ENCODE measurements at places on chromosomes 1 and 21.

GRCh38 chr21:45761704-45762103 lies 118.2 kb downstream of the PCBP3 start:
- no peak for DNase-seq

DNA sequence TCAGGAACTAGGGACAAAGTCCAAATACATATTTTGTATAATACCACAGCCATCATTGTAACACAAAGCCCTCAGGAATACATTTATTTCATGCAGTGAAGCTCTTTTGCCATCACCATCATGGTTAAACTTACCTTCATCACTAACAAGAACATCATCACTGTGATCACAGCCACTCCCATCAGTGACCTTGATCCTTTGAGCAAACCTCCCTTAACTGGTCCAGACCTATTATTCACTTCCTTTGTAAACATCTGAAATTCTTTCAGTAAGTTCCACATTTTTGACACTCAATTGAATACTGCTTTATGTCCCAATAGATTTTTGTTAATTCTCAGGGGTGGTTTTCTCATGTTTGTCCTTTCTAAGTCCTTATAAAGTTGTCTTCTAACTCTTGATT lies 16.2 kb upstream of the KPRP start:
- DNase-seq, result no peak

- no peak for DNase-seq
Observed at GRCh38 chr1:109499661-109500536, 6.0 kb downstream of the CYB561D1 start.

DNA sequence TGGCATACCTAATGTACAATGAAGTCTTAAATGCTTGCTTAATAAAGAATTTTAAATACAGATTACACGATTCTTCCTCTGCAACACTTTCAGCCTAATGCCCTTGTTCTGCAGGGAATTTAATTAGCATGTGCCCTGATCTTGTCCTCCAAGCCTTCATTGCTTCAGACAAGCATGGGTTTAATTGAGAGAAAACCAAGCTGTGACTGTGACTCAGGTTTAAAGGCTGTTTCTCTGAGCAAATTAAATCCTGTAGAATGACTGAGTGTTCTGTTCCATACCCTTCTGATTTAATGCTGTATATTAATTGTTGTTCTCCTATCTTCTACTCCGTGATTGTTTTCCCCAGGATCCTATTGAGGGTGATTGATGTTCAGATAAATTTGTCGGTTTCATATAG lies 269.0 kb upstream of the PRMT6 start:
- no peak for DNase-seq

GRCh38 chr1:99992760-99993467 lies 23.1 kb downstream of the SLC35A3 start:
- DNase-seq, result no peak

DNA sequence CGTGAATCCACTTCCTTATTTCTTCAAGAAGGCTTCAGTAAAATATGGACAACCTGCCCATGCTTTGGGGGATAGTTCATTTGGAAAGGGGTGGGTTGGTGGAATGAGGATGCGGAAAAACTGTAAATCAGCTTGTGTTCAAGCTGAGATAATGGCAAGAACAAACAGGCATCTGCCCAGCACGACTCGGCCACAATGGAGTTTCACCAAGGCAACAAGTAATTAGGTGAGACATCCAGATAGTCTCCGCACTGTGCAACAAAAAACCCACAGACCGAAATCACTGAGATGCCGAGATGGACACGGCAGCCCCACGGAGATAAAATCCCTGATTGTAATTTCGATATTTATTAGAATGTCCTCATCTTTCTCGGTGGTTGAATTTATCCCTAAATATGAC lies 455.2 kb downstream of the AJAP1 start:
- DNase-seq, result no peak

GRCh38 chr1:16393570-16394521 lies 26.8 kb downstream of the SZRD1 start:
- no peak for DNase-seq

- DNase-seq, result no peak
Observed at GRCh38 chr1:229941160-229941559, 125.9 kb upstream of the GALNT2 start.

- no peak for DNase-seq
Observed at GRCh38 chr1:109208836-109209463, 4.8 kb upstream of the SARS1 start.

GRCh38 chr1:232684371-232685105 lies 54.6 kb upstream of the SIPA1L2 start:
- no peak for DNase-seq

DNA sequence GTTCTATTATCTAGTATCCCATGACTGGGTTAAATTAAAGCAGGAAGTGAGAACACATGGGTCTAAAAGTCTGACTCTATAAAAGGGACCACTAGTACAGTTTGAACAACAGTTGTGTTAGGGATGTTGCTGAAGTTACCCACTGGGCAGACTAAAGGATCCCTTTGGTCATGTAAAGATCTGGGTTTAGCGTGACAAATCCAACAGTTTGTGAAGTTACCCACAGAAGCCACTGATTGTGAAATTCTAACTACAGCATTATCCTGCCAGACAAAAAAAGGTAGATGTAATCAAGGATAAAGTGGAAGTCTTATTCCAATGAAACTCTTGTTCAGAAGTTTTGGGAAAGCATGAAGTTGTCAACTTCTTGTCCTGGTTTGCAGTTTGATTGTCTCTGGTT lies 5.7 kb downstream of the QSOX1 start:
- no peak for DNase-seq

DNA sequence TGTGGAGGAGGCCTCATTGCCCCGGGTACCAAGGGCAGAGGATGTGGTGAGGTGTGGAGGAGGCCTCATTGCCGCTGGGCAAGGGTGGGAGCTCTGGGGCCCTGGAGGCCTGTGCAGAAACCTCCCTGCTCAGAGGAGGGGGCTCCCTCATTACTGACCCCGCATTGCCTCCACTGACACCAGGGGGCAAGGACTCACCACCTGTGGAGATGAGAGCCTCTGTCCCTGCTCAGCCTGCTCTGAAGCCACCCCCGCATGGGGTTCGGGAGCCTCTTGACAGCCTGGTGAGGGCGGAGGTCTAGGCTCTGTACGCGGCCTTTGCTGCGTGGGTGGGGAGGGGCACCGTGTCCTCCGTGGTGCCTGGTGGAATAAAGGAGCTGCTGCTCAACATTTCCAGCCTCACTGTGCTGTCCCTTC lies 95.0 kb upstream of the COL6A1 start:
- no peak for DNase-seq

DNA sequence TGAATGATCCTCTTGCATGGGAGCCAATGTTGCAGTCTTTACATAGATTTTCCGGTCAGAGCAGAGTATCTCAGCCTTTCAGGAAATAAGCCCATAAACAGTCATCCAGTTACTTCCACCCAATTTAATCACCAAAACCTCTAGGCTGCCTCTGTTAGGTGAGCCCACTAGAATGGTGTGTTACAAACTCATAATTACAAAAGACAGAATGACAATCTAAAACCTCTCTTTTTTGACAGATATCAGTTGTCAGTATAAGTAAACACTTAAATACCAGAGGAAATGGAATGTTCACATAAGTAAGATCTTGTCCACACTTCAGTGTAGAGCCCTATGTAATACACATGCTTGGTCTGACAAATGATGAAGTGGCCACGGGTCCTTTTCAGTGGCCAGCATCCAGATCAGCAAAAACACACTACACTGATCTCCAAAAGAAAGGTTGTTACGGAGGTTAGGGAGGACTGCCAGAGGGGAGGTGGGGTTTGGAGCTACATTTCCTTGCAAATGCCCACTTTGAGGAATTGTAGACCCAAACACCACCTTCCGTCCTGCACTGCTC lies 71.3 kb upstream of the FBXO28 start:
- no peak for DNase-seq

DNA sequence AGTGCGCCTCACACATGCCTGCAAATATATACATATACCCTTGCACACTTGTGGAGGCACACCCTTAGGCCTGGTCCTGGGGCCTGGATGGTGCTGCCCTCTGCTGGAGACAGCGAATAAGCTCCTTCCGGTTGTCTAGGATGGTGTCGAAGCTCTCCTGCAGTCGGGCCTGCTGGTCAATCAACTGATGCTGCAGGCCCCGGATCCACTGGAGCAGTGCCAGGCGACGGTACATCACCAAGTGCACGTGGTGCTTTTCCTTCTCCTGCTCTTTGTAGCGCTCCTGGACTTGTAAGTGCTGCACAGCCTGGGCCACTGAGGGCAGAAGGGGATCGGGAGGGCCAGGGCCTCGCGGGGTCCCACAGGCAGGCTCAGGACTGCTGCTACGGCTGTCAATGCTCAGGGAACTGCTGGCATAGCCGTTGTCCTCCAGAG lies 3.1 kb downstream of the C1orf216 start:
- peak; percentile 45 for DNase-seq

DNA sequence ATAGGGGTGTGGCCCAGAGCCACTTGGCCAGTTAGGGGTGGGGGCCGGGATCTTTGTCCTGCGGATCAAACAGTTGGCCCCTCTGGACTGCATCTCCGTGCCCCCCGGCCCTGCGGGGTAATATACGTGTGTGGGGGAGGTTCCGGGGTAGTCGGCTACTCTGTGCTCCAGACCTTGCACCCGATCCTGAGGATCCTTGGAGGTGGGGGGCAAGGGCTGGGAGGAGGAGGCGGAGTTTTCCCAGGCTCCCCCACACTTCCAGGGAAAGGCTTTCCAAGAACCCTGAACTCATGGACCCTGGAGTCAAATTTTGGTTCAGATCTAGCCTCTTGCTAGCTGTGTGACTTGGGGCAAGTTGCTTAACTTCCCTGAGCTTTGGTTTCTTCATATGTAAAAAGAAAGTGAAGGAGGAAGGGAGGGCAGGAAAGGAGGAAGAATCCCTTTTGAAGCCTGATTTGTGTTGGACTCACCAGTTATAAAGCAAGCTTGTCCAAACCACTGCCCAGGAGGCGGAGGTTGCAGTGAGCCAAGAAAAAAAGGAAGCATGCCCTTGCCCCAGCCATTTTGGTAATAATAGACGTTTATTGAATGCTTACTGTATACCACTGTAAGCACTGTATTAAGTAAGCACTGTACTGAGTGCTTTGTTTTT lies 686 bp downstream of the MIIP start:
- no peak for DNase-seq

GRCh38 chr1:6330410-6330911 lies 63.1 kb downstream of the ACOT7 start:
- DNase-seq, result no peak

DNA sequence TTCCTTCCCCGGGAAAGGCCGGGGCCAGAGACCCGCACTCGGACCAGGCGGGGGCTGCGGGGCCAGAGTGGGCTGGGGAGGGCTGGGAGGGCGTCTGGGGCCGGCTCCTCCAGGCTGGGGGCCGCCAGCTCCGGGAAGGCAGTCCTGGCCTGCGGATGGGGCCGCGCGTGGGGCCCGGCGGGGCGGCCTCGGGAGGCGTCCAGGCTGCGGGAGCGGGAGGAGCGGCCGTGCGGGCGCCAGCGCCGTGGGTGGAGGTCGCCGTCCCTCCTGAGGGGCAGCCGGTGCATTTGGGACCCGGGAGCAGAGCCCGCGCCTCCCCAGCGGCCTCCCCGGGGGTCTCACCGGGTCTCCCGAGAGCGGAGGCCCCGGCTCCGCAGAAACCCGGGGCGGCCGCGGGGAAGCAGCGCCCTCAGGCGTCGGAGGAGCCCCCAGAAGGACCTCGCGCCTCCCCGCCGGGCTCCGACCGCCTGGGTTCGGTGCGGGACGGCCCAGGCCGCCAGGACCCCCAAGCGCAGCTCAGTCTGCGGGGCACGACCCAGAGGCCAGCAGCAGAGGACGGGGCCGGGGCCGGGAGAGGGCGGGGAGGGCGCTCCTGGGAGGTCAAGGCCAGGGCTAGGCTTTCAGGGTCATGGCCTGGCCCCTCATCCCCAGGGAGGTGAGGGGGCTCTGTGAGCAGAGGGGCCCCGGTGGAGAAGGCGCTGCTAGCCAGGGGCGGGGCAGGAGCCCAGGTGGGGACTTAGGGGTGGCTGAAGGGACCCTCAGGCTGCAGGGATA lies 7.2 kb upstream of the SLX9 start:
- no peak for DNase-seq

DNA sequence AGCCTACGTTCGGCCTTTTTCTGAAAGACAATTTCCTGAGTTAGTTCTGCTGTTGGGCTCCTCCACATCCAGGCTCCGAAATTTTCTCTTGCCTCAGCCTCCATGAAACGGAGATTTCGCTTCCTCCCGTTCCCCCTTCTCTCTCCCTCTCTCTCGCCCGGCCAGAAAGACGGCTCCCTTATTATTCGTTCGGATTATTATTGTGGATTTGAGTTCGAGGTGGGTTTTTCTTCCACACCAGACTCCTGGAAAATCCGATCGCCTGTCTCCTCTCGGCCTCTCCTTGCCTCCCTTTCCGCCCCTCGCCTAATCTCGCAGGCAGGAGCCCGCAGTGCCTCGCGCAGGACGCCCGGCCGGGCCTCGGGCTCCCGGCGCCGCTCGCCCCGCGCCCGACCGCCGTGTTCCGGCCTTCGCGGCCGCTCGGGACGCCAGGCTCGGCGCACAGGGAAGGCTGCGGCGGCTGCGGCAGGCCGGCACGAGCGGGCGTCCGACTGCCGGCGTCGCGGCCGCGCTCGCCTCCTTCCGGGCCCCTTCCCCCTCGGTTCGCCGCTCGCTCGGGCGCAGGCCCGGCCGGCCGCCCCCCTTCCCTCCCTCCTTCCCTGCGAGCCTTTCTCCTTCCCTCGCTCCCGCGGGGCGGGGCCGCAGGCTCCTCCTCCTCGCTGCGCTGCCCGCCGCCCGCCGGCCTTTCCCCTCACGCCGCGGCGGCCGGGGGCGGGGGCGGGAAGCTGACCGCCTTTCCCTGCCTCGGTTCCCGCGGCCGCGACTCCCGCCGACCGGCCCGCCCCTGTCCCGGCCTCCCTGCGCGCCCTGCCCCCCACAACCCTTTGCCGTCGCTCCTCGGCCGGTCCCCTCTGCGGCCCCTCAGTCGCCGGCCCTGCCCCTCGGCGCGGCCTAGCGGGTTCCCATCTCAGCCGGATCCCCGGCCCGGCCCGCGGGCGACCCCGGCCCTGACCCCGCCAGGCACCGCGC lies at the start of gene ARHGEF11:
Gene ARHGEF11 (minus strand): TSS at position 493 of the 969 bp plus-strand sequence. CDS start 1,412 bp downstream, outside the sequence.
- DNase-seq, result no peak

DNA sequence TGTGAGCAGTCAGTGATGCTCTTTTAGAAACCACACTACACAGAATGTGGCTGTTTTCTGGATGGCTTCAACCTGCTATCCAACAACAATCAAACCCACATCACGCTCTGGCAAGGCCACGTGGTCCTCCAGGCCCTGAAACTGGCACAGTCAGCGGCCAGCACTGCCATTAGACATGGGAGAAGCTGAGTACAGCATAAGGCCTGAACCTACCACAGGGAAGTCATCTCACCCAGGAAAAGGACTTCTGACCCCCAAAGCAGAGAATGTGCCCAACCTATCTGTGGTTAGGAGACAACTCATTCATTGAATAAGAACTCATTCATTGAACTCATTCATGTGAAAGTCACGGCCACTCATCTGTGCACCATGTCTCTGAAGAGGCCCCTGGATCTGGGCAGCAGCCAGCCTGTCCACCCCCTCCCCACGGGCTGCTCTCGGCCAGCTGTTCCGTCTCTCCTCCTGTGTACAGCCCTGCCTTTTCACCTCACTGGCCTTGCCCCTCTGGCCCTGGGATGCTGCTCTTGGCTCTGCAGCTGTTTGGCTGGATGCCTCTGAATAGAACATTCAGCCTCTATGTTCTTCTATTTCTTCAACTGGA lies 41.1 kb downstream of the C1orf198 start:
- DNase-seq, result no peak
